NCI-H510A (cell line): ENCODE measurements at places on chromosomes 6 and 20.

DNA sequence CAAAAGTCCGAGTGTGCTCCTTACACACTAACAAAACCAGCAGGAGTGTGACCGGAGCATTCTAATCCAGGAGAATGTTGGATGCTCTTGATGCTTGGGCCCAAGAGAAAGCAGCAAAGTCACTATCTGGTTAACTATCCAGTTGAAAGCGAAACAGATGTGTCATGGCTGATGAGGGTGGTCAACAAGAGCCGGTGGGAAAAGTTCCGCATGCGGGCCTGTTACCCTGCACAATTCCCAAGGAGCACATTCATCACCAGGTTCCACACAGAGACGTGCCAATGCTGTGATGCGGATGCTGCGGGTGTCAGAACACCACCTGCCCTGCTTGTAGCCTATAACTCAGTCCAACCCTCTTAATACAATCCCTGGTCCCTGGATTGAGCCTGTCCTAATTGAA is 38.7 kb downstream of the IL20RA start:
- no peak for DNase-seq

DNA sequence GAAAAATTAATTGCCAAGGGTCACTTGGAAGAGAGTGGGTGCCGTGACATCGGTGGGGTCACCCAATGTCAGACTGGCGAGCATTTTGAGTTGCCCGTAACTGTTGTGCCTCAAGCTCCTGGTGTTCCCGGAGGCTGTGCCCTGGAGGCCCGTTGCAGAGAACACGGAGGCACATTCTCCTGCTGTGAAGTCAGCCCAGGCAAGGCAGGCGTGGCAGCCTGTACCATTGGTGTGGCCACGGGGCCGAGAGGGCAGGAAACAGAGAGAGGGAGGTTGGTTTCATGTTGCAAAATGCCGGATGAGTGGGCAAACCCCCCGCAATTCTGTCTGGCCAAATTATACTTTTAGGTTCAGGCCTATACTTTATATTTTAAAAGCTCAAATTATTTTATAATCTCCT is 81.2 kb downstream of the THBS2 start:
- DNase-seq, result no peak

- no peak for DNase-seq
These were observed 65.6 kb downstream of the CAP2 start for GRCh38 chr6:17458966-17459365.

GRCh38 chr6:14804785-14805210 is 441.1 kb upstream of the JARID2 start:
- no peak for DNase-seq
